NCI-H510A treated with DMSO at 0.1 percent for 48 hours (cell line): ENCODE measurements at places on chromosomes 6 and 20.

- DNase-seq, result no peak
These were observed 19.8 kb downstream of the FKBP5 start for GRCh38 chr6:35668744-35669450.

DNA sequence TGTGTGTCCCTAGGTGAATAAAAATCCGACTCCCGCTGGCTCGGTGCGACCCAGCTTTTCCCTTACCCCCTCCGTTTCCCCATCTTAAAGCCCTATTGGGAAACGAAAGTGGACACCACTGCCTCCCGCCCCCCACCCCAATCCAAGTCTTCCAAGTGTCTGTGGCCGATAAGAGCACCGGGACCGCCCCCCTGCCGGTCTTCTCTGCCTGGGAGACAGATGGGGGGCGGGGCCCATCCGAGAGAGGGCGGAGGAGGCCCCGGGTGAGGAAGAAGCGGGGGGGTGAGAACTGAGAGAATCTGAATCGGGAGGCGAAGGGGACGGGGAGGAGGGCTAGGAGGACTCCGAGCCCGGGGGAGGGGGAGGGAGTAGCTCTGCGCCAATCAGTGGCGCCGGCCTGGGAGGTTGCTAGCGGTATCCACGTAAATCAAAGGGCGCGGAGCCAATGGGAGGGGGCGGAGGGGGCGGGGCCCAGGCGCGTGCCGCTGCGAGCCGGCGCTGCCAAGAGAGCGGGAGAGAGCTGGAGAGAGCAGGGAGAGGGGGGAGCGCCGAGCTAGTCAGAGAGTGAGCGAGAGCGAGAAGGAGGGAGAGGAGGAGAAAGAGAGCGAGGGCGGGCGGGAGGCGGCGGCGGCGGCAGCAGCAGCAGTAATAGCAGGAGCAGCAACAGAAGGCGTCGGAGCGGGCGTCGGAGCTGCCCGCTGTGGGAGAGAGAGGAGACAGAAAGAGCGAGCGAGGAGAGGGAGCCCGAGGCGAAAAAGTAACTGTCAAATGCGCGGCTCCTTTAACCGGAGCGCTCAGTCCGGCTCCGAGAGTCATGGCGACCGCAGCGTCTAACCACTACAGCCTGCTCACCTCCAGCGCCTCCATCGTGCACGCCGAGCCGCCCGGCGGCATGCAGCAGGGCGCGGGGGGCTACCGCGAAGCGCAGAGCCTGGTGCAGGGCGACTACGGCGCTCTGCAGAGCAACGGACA, at the start of gene POU3F2:
POU3F2 (plus strand) TSS at position 515 of the 972 bp plus-strand sequence; CDS start at position 815, 300 bp downstream.
- peak; percentile 88 for DNase-seq

DNA sequence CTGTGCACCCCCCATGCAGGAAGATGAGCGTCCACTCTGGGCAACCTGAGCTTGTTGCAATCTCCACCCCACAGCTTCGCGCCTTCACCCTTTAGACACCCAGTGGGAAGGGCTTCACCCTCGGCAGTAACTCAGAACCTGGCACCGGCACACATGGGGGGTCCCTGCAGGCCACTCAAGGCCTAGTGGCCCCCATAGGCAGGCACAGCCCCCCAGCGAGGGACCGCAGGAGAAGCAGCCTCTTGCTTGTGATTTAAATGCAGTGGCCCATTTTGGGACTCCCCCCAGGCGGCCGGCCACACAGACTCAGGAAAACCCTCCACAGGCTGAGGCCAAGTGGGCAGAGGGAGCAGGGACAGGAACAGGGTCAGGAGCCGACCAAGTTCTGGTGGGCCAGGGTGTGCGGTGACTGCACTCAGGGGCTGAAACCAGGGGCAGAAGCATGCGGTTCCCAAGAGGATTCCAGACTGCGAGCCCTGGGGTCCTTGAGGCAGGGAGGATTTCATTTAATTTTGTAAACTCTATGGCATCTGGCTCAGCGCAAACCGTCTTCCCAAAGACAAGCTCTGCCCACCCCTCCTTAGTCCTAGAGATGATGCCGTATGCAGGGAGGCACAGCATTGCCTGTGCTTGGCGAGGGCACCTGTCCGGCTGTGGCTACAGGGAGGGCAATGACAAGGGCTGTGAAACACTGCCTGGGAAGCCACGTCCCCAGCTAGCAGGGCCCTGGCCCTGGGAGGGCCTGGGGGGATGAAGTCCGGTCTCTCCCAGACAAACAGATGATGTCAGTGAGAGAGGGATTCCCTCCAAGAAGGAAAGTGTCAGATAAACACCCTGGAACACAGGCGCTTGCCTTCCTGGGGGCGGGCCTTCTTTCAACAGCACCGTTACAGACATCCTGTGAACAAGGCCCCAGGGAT, 52.9 kb upstream of the GPR31 start:
- DNase-seq, result no peak

GRCh38 chr20:31860390-31861134, 9.8 kb downstream of the DUSP15 start:
- peak; percentile 15 for DNase-seq

DNA sequence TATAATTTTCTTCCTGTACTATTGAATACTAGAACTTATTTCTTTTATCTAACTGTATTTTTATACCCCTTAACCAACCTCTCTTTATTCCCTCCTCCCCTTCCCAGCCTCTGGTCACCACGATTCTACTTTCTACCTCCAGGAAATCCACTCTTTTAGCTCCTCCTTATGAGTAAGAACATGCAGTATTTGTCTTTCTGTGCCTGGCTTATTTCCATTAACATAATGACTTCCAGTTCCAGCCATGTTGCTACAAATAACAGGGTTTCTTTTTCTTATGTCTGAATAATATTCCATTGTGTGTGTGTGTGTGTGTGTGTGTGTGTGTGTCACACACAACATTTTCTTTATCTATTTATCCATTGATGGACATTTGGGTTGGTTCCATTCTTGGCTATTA, 152.3 kb upstream of the OLIG3 start:
- no peak for DNase-seq

GRCh38 chr6:75244063-75244584, 523 bp upstream of the COX7A2 start:
- peak; percentile 14 for DNase-seq
